ENCODE measurements at places on chromosomes 4 and X. TPM values are rescaled to one million over a fixed set of nuclear protein-coding genes. Genes with fewer than 3 reads are reported as not detected.

The NEUROG2 gene
- total RNA-seq: not detected

The SLC2A9 gene
- 33.2 TPM for total RNA-seq

The SPRY1 gene
- 2.8 TPM for total RNA-seq

The RHOXF2B gene
- total RNA-seq: not detected

The BTC gene
- total RNA-seq: 0.46 TPM

The PAGE2B gene
- total RNA-seq: not detected

The TLR10 gene
- not detected for total RNA-seq
